T-helper 2 cell treated with Interferon-gamma antibody and Interleukin-4, amounts not matched to agents 5 μg/mL and 100 μg/mL, for 36 hours (primary cell): ENCODE measurements at places on chromosomes 2 and 18.

- DNase-seq: no peak
Measured at GRCh38 chr18:62437235-62438017, 85.4 kb upstream of the ZCCHC2 start.

DNA sequence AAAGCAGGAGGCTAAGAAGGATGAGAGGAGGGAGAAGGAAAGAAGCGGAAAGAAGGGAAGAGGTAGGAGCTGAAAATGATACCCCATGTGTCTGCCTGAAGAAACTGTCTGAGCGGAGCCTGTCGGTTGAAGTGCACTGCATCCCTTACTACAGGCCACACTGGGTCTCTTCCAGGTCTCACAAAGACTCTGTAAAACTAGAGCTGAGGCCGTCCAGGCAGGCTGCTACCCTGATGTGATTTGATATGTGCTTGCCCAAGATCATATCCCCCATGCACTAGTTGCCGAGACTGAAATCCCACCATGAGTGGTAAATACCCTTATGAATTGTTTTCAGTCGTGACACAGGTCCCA lies 134.4 kb downstream of the MAIP1 start:
- DNase-seq: no peak

GRCh38 chr2:7704296-7704865 lies 787.2 kb downstream of the RNF144A start:
- DNase-seq: no peak

DNA sequence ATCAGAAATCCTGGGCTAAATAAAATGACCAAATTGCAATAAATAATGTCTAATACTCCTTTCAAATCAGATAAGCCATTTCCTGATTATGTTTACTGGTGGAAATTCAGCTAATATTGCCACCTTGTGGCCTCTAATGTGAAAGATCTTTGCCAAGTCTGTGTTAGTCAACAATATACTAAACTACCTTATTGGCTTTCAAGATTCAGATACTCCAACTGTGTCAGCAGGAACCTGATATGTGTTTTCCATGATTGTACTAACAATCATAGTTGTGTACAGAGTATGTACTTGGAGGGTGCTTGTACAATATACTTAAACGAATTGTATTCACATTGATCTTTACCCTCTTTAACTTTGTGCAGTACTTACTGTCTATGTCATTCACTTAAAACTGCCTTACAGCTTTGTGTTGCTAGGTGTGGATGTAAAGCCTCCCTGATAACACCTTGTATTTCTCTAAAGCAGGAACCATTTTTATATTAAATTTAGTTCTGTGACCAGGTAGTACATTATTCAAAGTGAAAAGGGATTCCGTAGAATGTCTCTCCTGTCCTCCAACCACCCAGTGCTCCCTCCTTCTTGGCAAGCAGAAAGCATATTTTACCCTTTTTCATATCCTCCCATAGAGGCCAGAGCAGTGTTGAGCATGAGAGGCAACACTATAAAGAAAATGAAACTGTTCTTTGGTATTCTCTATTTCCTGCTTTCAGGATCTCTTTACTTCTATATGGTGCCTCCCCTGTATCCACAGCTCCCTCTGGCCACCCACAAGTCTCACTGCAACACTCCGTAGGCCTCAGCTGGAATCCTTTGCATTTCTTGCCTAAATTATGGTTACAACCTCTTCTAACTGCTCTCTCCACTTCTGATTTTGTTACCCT lies 75.2 kb upstream of the C2orf15 start:
- no peak for DNase-seq

- DNase-seq: no peak
Measured at GRCh38 chr2:148967578-148967977, 70.9 kb upstream of the LYPD6B start.

- DNase-seq: no peak
Measured at GRCh38 chr18:21444465-21445212, 155.9 kb downstream of the ESCO1 start.

- DNase-seq: no peak
Measured at GRCh38 chr2:233430081-233430480, 75.8 kb downstream of the DGKD start.

DNA sequence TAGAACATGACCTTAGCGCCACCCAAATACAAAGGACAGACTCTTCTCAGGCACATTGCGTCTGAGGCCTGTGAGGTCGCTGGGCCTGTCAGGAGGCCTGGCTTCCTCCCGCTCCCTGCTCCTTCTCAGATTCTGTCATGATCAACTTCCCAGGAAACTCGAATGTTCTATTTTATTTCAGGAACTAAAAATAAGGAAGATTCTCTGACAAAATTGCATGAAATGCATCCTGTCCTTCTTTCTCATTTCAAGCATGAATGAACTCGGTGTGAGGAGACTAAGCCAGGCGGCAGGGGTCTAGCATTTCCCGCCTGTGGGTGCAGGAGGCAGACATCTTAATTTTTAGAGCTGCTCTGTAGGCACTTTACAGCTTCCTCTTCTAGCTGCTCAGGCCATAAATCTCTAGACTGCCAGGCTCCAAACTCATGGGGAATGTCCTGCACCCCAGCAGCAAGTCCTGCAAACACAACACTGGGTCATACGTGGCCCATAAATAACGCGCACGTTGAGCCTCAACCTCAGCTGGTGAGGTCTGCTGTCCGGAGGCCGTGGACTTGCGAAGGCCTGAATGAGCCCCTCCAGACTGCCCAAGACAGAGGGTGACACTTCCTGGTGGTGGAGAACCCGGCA lies 109.7 kb upstream of the ZNF236 start:
- DNase-seq: no peak
